GM04504 (cell line): ENCODE measurements at places on chromosomes 4 and X.
A peak's percentile ranks its signal among the peaks of the same experiment; 100 is the strongest.

- DNase-seq = no peak
Measured at GRCh38 chr4:183396227-183396637, 48.2 kb upstream of the CDKN2AIP start.

DNA sequence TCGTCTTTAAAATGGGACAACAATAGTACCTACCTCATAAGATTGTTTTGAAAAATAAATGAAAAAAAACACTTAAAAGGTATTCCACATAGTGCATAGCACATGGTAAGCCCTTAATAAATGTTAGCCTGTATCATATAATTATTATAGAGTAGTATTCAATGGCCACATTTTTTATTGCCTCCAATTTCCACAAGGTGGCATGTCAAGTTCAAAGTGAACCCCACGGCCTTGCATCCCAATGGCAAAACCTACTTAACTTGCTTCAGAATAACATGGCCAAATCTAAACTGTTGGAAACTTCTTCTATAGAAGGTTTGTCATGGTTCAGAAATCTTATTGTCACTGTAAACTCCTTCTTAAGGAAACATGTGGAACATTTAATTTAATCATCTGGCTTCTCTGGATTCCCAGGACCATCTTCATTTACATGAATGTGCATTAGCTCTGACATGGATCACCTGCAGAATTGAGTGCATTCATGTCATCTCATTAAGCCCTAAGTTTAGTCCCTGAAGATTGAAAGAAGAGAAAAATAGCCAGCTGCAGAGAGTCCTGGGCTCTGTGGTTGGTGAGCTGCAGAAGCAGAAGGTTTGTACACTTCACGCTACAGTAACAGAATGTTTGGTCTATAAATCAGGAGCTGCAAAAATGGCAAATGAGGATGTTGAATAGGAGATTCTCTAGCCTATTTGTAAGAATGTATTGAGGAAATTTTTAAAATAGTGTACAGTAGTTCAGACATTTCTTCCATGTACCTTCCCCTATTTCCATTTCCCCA lies 61.0 kb downstream of the ANXA3 start:
- DNase-seq = peak; percentile 32

GRCh38 chr4:76981644-76982043 lies 32.1 kb downstream of the SEPTIN11 start:
- no peak for DNase-seq

DNA sequence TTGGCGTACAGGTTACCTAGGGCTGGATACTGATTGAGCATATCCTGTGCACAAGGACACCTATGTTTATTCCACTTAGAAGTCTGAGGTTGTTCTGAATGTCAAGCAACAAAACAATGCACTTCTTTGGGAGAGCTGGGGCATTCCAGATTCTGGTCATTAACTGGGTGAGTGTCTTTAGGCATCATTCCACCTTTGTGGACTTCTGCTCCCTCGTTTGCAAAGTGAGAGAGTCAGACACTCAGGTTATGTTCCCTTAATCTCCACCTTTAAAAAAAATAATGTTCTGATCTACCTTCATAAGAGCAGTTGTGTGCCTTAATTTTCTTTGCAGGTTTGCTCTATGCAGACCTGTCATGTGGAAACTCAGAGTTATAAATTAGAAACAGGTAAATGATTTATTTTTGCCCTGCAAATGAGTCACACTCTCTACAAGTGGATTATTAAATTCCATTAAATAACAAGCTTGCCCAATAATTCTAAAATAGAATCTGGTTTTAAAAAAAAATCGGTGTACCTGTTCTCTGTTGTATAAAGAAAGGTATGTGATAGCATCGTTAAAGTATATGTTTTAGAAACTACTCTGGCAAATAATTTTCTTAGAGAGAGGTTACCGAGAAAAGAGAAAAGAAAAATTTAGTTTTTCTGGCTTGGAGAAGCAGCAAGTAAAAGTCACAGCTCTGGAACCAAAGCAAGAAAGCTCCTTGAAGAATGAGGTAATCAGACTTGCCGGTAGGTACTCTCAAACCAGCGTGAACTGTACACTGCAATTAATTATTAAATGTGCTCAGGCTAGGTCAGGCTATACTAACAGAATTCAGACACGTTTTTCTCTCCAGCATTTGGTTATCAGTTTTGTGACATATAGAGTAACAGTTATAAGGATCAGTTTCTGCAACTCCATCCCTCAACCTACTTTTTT lies 93.2 kb downstream of the SORBS2 start:
- no peak for DNase-seq

GRCh38 chrX:40151211-40152172 lies 53.7 kb upstream of the BCOR start:
- no peak for DNase-seq

GRCh38 chr4:152500800-152501434 lies 35.0 kb downstream of the FBXW7 start:
- DNase-seq = peak; percentile 66

DNA sequence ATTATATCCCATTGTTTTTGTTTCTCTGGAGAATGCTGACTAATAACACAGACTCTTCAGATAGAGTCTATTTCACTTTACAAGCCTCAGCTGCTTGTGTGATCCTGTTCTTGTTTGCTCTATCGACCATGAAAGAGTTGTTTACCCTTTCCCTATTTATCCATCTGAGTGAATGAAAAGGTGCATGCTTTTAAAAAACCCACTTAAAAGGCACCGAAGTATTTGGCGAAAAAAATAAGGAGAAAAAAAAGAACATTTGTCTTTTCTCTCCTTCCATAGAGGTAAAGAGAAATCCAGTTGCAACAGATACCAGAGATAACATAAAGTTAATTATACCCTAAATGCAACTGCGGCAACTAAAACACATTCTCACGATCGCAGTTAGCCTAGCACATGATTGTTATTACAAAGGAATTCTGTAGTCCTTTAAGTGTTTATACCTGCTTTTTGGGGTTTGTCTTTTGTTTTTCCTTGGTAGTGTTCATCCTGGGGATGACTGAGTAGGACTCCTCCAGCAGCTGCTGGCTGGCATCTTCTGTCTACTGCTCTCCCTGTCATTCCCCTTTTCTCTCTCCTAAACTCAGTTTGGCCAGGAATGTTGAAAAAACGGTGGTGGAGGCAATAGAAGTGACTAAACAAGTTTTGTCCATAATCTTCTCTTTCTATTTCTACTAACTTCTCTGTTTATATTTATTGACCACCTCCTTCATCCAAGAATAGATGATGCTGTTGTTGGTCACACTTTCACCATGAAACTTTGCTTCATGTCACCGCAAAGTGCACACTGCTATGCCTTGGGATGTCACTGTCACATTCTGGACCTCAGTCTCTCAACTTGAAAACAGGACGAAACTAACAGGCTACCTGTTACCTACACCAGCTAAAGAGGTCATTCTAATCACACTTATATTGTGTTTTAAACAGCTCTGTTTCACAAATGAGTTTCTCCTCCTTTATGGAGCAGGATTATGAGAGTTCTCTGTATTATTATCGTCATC lies 41.9 kb upstream of the FRAS1 start:
- no peak for DNase-seq

GRCh38 chrX:106178826-106179225 lies 10.7 kb downstream of the PWWP3B start:
- DNase-seq = no peak

- no peak for DNase-seq
Measured at GRCh38 chr4:112885897-112886296, 163.6 kb upstream of the ANK2 start.

DNA sequence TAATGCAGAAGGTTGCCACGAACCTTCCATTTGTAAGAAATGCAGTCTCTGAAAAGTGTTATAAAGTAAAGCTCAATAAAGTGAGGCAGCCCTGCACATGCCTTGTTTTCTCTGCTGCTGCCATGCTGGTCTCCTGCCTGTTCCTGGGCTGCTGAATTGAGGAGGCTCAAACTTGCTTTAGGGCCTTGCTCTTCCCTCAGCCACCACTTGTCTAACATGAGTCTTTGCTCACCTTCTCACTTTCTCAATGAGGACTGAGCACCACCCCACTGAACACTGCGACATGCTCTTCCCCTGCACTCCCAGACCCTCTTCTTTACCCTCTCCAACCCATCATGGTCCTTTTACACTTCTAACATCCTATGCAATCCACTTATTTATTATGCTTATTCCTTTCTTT lies 25.2 kb upstream of the MFAP3L start:
- no peak for DNase-seq

DNA sequence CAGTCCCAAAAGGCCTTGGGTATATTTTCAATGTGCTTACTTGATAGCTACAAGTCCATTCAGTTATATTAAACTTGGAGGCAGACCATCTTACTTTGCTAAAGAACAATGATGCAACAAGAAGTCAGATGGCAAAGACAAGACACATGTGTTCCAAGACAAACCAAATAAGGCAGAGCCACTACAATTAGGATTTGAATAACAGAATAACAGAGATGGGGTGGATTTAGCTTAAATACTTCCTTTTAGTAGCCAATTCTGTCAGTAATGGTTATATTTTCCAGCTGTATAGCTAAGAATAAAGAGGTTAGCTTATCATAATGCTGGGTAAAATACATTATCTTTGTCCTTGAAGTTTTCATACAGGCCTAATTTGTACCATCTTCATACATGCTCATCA lies 37.7 kb upstream of the FRAS1 start:
- no peak for DNase-seq

- DNase-seq = no peak
Measured at GRCh38 chr4:122483481-122483880, 27.0 kb upstream of the IL2 start.

DNA sequence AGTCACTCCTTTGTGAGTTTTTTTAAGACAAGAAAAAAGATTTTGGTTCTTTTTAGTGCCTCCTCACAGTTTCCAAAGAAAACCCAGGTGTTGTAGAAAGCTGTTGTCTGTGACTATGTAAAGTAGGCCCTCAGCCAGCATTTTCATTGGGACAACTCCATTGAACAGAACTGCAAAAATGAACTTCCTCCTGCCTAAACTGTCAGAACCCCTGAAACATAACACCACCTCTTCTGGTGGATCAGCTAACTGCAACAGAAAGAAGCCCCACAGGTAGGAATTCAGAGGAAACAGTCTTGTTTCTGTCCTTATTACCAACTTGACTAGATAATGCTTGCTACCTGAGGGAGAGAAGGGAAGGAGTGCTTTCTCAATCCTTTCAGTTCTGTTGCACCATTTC lies 3.4 kb upstream of the ATP11C start:
- no peak for DNase-seq

GRCh38 chr4:153333874-153334273 lies 10.6 kb upstream of the MND1 start:
- DNase-seq = no peak

DNA sequence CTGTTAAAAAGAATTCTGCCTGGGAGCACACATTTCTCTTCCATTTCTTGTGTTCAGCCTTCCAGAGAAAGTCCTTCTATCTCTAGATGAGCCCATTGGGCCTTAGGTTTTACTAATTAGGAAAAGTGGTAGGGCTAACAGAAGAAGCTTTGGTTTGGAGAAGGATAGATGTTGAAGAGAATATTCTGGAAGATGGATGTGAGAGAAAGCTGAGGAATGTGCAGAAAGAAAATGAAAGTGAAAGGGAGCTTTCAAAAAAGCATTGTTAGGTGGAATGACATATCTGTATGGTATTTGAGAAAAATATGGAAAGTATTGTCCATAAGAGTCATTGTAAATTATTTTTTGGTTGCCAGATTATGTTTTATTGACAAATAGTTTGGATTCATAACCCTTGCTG lies 474.8 kb upstream of the SLIT2 start:
- DNase-seq = no peak

- DNase-seq = no peak
Measured at GRCh38 chr4:102493794-102494193, 7.4 kb upstream of the NFKB1 start.

GRCh38 chrX:145856181-145856580 lies 38.6 kb downstream of the SLITRK2 start:
- DNase-seq = no peak

DNA sequence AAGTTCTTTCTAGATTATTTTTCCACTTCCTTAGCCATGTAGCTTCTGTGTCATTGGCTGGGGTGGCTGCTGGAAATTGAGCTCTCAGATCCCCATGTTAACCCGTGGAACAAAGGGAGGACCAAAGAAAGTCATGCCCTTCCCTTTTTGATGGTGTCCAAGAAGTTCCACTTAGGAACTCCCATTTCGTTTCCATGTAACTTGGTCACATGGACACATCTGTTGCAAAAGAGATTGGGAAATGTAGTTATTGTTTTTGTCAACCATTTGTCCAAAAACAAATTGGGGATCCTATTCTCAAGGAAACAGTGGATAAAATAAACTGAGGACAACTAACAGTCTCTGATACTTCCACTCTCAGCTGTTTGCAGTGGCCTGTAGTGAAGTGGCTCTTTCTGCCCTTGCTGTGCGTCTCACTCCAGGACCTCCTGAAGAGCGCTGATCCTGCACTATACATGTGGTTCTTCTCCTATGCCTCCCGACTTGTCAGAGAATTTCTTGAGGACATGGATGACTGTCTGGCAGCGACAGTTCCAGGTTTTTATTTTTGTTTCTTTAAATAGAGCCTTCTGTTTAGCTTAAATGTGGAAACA lies 125.3 kb upstream of the LNX1 start:
- DNase-seq = no peak

DNA sequence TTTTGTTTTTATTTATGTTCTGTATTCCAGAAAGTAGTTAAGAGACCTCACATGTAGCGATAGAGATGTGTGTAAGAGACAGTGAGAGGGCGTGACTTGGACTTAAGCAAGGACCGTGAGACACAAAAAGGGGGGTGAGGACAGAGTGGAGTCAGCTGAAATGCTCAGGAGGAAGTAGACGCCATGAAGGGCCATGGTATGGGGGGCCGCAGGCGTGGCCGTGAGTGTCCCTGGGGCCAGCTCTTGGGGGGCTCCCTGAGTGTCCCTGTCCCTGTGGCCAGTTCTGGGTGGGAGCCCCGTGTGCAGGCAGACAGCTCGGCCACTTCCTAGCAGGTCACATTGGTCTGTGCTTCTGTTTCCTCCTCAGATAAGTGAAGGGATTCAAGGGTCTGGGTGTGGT lies 23.0 kb upstream of the MSANTD1 start:
- no peak for DNase-seq

DNA sequence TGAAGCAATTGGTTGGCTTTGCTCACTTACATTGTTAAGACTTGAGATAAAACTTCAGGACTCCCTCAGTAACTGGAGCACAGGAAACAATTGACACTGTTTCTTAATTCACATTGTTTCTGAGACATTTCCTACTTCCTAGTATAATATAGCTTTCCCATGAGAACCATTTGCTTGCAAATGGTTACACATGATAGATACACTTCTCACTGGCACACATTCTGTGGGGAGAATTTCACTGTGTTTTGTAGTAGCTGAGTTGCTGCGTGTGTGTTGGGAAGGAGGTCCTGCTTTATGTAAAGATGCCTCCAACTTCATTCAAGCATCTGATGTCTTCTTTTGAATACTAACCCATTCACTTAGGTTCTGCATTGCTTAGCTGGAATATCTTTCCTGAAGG lies 85.3 kb upstream of the SLC4A4 start:
- DNase-seq = no peak

- DNase-seq = no peak
Measured at GRCh38 chr4:102751941-102752340, 8.8 kb downstream of the MANBA start.

GRCh38 chr4:188554413-188554812 lies 415.2 kb downstream of the TRIML1 start:
- DNase-seq = no peak

GRCh38 chrX:101813200-101813599 lies 118.6 kb downstream of the ZMAT1 start:
- DNase-seq = no peak

- DNase-seq = no peak
Measured at GRCh38 chr4:68375667-68376559, 26.0 kb upstream of the YTHDC1 start.

- DNase-seq = no peak
Measured at GRCh38 chr4:158169931-158170690, 2.7 kb downstream of the GASK1B start.
